AG09309 (cell line): ENCODE measurements at places on chromosomes 6 and 20.

DNA sequence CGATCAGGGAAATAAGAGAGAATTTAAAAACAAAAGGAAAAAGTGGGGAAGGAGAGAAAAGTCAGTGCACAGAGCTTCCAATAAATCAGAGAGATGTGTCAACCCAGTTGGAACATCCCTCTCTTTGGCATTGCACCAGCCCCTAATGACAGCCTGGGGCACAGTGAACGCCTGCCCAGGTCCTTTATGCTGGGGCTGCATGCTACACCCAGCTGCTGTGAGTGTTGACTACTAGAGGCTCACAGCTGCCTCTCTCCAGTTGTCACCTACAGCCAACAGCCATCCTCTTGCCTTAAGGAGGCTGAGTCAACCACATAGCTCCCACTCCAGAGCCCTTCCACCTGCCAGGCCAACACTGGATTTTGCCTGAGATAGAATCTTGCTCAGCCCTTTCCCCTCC is 19.0 kb downstream of the OR2H2 start:
- DNase-seq = no peak

DNA sequence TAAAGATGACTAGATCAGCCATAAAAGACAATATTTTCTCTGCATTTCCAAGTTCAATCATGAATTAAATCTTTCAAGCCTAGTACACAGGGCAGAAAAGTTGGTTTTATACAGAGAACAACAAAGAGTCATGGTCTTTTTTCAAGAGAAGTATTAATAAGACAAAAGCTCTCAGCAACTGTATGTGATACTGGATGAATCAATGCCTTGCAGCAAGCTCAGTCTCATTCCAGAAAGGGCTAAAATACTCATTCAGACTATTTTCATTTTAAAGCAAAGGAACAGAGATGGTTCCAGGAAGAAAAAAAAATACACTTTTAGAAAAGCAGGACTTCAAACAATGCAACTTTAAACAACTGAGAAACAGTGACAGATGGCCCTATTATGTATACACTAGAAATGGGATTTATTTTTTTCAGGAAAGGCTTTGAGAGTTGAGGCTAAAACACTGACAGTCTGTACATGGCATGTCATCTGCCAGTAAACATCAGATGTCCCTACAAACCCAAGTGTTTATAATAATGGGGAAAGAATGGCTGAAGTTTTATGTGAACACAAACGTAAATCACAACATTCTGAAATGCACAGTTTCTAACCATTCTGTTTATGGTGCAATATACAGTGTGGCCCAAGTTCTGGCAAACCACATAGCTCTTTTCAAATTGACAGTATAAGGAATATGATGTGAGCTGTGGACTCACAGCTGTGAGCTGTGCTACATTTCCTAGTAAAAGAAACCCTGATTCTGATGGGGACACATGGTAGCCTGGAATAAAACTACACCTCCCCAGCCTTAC is 114.3 kb upstream of the DST start:
- no peak for DNase-seq

DNA sequence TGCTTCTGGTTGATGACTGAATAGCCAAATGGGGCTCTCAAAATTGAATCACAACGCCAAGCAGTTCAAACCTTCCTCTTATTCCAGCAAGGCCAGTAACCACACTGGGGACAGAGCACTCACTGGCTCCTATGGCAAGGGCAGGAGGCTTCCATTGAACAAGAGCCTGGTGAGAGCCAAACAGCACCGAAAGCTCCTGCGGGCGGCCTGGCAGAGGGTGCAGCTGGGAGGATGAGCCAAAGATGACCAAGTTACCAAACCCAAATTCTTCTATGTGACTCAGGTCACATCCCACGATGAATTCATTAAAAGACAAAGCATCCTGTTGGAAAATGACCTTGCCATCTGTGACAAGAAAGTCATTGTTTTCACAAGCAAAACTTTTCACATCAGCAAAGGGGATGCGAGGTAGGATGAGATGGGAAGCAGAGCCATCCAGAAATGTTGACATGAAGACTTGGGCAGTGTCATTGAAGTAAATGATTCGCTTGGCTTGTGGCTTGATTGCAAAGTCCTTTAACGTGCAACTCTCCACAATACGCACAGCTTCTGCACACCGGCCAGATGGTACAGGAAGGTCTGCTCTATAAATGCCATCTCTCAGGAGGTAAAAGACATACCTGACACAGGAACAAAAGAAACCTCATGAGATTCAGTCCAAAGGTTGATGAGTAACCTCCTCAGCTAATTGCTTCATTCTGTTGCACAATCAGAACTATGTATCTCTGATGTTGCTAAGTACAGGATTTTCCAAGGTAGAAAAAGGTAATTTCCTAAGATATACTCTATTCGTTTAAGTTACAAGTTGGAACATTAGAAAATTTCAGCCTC is 36.3 kb downstream of the ROS1 start:
- no peak for DNase-seq

GRCh38 chr20:19872001-19872400 is 113.9 kb downstream of the RIN2 start:
- DNase-seq = no peak

GRCh38 chr6:99349171-99350141 is at the start of gene FAXC:
TSS of gene FAXC (minus strand) at chr6:99349674. CDS start at chr6:99349372, 302 bp downstream.
- DNase-seq = no peak

DNA sequence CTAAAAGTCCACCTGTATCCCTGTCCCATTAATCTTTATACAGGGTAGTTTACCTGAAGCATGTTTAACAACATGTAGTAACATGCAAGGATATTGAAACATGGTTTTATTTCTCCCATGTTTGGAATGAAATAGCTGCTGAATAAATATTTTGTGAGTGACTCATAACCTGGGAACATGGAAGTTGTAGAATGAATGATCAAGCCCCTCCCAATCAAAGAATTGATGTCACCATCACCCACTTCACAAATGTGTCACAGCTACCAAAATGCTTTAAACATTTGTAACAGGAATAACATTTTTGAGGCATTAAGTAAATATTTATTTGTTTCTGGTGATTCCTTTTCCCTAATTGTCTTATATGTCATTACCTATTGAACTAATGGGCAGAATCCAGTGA is 58.9 kb upstream of the TNFAIP3 start:
- no peak for DNase-seq

DNA sequence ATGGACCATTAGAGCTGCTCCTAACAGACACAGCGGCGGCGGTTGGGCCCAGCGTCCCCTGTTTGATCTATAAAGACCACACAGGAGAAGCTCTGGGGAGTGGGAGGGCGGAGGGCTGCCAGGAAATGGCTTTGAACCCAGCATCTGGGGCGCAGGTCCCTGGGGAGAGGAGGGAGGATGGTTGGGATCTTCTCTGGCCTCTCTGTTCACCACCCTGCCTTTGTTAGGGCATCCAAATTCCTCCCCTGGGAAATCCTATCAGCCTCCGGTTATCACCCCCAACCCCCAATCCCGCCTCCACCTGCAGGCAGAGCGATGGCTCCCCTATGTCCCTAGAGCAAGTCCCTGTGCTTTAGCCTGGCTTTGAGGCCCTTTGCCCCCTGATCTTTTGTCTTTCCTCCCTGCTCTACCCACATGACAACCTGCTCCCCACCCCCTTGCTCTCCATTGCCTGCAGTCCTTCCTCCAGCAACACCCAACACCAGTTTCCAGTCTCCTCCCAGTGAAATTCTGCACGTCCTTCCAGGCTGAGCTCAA is 7.1 kb downstream of the XKR7 start:
- DNase-seq = no peak

DNA sequence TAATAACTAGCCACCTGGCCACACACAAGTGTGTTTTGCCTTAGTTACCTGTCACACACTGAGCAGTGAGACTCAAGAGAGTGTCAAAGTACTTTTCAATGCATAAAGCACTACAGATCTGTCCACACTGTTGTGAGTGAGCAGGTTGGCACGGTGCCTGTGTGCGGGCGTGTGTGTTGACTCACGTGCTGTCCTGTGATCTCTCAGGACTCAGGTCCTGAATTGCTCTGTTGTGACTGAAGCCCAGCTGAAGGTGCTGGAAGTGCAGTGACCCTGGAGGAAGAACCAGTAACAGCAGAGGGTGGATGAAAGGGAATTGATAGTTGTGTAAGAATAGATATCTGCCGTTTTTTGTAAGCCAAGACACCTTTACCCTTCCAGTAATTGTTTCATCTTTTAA is 18.3 kb downstream of the SLC16A10 start:
- no peak for DNase-seq

GRCh38 chr6:32952817-32953739 is at the start of gene HLA-DMA:
TSS of gene HLA-DMA (minus strand) at chr6:32953097. CDS start at chr6:32953036, 61 bp downstream.
- DNase-seq = peak; percentile 96

DNA sequence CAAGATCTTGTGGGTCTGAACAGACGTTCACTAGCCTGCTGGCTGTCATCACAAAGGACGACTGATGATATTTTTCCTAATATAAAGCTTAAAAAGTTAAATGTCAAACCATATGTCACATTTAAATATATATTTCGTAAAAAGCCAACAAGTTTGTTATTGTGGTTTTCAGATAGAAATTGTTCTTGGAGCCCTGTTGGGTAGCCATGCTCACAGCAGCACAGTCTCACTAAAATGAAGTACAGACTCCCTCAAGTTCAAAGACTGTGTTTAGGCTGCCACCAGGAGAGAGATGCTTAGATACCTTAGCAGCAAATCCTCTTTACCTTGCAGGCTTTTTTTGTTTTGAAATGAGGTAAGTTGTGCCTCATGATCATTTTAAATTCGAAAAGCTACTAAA is 17.8 kb downstream of the EEF1E1 start:
- DNase-seq = no peak

GRCh38 chr6:16956361-16956760 is 145.5 kb upstream of the STMND1 start:
- no peak for DNase-seq

DNA sequence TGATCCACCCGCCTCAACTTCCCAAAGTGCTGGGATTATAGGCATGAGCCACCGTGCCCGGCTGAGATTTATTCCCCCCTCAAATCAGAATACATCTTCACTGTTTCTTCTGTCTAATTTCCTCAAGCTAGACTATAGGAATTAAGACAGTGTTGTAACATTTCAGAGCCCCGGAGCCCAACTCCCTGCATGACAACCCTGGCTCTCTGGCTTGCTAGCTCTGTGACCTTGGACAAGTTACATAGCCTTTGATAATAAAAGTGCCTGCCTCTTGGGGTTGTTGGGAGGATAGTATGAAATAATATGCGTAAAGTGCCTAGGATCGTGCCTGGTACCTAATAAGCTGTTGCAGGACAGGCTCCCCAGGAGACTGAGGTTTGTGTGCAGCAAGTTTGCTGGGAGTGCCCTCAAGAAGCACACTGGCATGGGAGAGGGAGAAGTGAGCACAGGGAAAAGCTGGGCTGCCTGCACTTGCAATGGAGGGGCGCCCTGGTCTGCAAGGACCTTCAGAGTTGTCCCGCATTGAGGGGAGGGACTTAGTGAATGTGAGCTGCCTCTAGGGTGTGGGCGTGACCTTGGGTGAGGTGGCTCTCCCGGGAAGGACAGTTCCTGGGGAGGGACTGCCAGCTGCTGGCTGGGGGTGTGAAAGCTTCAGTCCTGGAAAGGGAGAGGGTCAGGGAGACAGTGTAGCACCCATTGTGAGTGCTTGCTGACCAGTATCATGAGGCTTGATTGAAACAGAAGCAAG is 43.4 kb downstream of the TAF8 start:
- DNase-seq = no peak

DNA sequence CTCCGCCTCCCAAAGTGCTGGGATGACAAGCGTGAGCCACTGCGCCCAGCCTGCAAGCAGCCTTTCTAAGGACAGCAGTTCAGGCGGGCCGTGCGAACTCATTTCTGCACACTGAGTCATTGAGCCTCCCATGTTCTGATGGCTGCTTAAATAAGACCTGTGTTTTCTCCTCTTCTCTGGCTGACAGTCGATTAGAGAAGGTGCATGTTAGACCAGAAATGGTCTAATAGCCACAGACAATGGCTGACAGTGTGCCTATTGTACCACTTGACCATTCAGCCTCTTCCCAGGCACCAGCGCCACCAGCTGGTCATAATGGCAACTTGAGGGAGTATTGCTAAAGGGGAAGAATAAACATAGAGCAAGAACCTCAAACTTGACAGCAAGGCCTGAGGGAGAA is 6.2 kb downstream of the CST11 start:
- DNase-seq = no peak

DNA sequence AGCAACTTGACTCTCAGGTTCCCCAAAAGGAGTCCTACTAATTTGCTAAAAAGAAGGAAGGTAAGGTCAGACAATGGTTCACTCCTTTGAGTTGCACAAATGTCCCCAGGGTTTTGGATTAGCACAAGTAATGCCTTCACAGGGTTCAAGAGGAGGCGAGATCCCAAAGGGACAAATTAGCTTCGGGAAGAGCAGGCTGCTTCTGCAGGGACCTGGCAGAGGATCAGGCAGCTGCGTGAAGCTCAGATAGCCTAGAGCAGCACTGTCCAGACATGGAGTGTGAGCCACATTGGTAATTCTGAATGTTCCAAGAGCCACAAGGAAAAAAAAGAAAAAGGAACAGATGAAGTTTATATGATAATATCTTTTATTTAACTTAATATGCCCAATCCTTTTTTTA is 115.4 kb downstream of the CFAP61 start:
- DNase-seq = no peak

- no peak for DNase-seq
Observed at GRCh38 chr6:2225422-2226392, 19.7 kb downstream of the GMDS start.

GRCh38 chr6:4506792-4507191 is 269.4 kb upstream of the CDYL start:
- no peak for DNase-seq

- DNase-seq = no peak
Observed at GRCh38 chr6:170144571-170145271, 146.2 kb downstream of the DLL1 start.

DNA sequence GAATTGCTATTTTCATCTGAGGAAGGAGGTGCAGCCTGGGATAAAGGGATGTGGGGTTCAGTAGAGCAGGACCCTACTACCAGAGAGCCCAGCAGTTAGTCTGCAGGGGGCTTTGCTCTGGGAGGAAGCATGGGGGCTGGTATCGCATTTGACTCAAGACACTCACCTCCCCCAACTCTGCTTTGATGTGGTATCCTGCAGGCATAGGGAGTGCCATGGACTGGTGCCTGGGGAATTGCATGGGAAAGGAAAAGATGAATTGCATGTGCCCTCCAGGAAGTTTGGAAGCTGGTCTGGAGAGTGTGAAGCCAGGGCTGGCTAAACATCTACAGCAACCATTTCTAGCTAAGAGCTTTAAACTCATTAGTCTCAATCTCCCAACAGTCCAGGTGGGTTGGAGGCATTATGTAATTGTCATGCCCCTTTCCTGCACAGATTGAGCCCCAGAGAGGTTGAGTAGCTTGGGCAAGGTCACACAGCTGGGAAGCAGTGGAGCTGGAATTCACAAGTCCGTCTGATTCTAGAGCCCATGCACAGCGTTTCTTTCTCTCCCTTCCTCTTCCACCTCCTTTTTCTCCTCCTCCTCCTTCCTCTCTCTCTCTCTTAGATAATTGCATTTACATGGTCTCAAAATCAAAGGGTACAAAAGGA is 26.2 kb upstream of the PNPLA1 start:
- no peak for DNase-seq

DNA sequence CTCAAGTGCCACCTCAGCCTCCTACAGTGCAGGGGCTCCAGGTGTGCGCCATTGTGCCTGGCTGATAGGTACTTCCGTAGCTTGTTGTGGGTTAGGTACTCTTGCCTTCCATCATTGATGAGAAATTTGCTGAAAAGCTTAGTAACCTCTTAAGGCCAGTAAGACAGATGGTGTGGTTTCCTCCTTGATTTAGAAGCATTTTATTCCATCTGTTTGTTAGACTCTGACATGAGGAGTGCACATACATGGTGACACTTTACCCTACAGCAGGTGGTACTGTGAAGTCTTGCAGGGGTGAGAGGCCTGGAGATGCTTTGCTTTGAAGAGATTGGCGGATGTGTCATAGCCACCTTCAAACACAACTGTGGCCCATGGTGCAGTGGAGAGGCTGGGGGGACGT is 14.8 kb upstream of the MTG2 start:
- DNase-seq = no peak
